ENCODE measurements at places on chromosomes 7 and 10.

- DNase-seq, result no peak
These were observed 130.6 kb upstream of the FAM20C start for GRCh38 chr7:61576-62360.

DNA sequence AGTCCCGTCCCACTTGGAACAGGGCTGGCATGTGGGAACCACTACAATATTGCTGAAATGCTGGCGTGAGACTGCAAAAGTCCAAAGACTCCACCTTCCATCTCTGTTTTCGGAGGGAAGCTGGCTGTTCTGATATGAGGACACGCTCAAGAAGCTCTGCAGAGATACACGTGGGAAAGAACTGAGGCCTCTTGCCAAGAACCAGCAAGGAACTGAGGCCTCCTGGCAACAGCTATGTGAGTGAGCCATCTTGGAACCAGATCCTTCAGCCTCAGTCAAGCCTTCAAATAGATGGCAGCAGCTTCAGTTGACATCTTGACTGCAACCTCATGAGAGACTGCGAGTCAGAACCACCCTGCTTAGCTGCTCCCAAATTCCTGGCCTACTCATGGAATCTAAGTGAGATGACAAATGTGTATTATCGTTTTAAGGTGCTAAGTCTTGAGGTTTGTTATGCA is 30.8 kb downstream of the SGMS1 start:
- DNase-seq, result no peak

GRCh38 chr7:108234971-108235450 is 104.8 kb upstream of the LAMB4 start:
- DNase-seq, result no peak

GRCh38 chr10:128865436-128866195 is 601.4 kb upstream of the MGMT start:
- DNase-seq, result no peak

GRCh38 chr10:36493516-36493880 is 631.9 kb upstream of the ANKRD30A start:
- peak; percentile 51 for DNase-seq

DNA sequence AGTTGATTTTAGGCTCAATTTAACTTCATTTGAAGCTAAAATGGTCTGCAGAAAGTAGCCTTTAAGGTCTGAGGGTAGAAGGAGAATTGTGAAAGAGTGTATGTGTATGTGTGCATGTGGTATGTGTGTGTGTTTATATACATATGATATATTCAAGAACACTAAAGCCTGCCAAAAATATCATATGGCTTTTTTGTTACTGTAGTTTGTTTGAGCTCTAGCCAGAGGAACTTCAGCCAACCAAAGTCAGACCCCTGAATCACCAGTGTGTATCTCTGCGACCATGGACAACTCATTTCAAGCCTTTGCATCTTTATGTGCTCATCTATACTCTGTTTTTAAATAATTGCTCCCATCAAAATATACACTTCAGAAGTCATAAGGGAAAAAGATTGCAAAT is 58.4 kb upstream of the HDAC9 start:
- DNase-seq, result no peak

DNA sequence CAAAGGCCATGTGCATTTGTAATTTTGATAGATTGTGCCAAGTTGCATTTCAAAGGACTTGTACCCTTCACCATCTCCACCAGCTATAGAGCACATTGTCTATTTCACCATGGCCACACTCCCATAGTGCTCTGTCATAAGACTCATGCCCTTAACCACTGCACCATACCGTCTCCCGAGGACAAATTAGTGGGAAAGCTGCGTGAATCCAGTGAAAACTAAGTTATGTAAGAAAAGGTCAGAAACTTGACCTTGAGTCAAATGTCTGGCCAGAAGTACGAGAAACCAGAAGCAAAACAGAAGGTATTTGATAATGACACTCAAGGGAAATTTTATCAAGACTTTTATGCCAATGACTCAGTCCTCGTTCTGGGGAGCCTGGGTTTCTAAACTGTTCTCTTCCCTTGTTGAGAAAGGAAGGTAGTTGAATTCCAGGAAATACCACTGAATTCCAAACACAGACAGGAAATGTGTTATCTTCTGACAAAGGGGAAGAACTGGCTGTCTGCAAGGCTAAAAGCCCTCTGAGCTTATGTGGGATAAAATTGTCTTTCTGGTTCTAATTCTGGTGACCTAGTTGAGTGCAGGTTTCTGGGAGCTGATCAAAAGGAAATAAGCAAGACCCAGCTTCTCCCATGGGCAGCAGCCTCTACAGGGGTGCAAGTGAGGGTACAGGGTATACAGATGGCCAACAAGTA is 49.7 kb downstream of the CDK1 start:
- peak; percentile 50 for DNase-seq

- no peak for DNase-seq
These were observed 219.3 kb upstream of the MKLN1 start for GRCh38 chr7:131108212-131108940.

DNA sequence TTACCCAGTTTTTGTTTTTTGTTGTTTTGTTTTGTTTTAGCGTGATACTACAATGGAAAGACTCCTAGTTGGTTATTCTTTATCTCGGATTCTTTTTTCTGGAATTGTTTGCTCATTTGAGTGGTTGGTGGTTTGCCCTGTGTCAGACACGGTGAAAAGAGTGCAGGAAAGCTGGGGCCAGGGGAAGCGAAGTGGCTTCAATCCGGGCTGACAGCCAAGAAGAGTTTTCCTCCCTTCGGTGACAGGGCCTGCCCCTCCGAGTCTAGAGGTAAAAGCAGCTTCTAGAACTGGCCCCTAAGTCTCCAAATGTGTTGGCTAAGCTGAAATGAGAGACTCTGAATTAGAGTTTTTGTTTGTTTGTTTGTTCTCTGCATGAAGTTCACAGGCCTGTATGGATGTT is 5.7 kb upstream of the AP5Z1 start:
- no peak for DNase-seq

DNA sequence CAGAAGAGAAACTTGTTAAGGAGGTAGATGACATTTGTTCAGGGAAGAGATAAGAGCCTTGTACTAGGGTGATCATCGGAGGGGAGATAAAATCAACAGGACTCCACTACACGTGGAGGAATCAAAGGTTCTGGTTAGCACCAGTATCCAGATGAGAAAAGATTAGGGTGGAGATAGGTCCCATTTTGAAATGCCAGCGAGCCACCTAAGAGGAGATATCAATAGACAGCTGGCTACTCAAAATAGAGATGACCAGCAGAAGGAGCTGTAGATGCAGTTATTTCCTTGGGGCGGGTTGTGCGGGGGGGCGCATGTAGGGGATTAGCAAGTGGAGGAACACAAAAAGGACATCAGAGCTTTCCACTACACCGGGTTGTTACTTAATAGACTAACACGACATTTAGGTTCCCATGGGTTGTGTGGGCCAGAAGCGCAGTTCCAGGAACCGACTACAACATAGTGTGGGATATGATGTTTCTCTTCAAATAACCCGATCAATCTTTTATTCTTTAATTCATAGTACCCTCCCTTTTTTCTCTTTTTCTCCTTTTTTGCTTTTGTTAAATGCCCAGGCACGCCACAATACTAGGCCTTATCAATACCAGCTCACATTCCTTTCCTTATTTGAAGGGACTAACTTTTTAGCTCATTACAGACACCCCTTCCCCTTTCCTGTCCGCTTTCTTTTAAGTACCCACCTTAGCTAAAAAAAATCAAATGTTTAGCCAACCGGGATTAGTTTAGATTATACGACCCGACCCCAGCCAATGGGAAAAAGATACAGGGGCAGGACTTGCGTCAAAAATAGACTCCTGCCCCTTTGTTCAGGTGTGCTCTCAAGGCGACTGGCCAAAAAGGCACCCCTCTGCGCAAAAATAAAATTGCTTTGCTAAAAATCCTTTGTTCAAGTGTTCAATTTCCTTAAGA is 2.0 kb upstream of the KIF11 start:
- peak; percentile 53 for DNase-seq

- DNase-seq, result peak; percentile 15
These were observed 30.7 kb upstream of the TRIL start for GRCh38 chr7:28988810-28989209.

DNA sequence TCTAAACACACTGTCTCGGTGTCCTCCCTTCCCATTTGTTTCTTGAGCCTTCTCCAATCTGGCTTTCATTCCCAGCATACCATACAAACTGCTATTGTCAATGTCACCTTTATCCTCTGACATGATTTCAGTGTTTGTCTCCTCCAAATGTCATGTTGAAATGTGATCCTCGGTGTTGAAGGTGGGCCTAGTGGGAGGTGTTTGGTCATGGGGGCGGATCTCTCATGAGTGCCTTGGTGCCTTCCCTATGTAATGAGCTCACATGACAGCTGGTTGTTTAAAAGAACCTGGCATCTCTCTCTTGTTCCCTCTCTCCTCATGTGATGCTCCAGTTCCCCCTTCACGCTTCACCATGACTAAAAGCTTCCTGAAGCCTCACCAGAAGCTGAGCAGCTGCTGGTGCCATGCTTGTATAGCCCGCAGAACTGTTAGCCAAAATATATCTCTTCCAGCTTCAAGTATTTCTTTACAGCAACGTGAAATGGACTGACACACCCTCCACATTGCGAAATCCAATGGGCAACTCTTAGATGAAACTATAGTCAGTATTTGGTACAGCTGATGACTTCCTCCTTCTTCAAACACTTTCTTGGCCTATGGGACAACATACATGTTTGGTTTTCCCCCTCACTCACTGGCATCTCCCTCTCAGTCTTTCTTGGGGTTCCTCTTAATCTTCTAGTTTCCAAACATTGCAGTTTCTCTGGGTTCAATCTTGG is 27.8 kb downstream of the RNLS start:
- no peak for DNase-seq

DNA sequence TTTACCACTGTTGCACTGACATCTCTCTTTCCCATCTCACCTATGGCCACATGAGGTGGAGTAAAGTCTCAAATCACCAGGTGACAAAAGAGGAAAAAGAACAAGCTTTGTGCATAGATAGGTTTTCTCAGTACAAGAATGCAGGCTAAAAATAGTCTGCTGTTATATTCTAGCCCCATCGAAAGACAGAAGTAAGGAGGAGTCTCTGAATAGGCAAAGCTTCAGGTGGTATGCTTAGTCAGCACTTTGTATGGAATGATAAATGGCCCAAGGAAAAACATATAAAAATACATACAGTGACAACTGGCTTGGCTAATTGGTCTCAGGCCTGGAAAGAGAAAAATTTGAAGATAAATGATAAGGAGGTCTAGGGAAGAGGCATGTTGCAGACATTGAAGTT is 39.6 kb upstream of the KCND2 start:
- no peak for DNase-seq

GRCh38 chr7:104328296-104328969 is at the start of gene LHFPL3:
Gene LHFPL3, plus strand, starts transcription at chr7:104328603.
- no peak for DNase-seq

- no peak for DNase-seq
These were observed 12.6 kb downstream of the ALOX5 start for GRCh38 chr10:45386657-45387056.

- no peak for DNase-seq
These were observed 160.2 kb downstream of the BICC1 start for GRCh38 chr10:58672845-58673244.

DNA sequence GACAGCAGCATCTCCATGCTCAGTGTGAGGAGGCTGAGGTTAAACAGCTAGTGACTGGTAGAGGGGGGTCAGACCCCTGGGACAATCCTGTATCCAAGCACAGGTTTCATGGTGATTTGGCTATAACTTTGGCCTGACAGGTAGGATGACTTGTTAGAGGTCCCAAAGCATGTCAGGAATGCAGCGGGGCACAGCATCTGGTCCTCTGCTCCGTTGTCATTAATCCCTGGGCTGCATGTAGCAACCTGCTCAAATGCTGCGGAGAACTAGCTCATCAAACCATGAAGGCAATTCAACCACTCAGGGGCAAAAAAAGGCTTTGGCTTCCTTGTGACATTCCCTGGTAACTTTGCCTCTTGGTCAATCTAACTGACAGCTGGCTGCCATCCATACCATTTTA is 26.8 kb downstream of the WNT2 start:
- DNase-seq, result no peak

- DNase-seq, result no peak
These were observed 49.8 kb downstream of the KLF6 start for GRCh38 chr10:3735175-3735574.

DNA sequence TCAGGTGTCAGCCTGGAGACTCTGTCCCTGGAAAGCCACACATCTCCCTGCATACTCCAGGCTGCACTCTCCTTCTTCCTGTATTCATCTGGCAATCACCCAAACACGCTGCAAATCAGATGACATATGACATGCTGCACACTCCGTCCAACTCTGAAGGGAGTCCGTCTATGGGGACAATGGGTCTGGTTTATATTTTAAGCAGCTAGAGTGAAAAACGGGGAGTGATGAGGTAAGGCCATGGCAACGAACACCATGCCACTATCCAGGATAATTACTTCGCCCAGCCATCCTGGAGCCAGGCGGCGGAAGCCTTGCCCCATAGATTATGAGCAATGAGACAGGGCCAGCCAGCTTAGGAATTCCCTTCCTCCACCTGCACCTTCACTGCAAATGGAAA is 140.1 kb downstream of the PLXNA4 start:
- no peak for DNase-seq

- DNase-seq, result no peak
These were observed 183.7 kb upstream of the ANK3 start for GRCh38 chr10:60573336-60573735.

DNA sequence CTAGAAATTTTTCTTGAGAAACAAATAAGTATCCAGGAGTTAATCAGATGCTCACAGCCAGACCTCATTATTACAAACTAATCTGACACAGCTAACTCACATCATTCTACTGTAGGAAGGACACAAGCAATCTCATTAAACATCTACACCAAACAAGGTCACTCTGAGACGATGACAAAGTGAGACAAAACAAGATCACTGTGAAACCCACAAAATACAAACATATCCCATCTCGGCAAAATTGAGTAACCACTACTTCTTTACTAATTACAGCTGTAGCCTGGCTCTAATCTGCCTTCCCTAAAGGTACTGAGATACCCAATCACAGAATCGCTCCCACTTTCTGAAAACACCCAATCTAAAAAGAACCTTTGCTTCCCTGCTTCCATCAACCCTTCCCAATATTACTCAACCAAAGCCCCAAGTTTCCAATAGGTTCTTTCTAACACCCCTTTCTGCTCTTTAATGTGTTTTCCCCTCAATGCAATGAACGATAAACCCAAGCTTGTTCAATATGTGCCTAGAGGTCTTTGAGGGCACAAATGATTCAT is 26.9 kb downstream of the CCDC6 start:
- no peak for DNase-seq

DNA sequence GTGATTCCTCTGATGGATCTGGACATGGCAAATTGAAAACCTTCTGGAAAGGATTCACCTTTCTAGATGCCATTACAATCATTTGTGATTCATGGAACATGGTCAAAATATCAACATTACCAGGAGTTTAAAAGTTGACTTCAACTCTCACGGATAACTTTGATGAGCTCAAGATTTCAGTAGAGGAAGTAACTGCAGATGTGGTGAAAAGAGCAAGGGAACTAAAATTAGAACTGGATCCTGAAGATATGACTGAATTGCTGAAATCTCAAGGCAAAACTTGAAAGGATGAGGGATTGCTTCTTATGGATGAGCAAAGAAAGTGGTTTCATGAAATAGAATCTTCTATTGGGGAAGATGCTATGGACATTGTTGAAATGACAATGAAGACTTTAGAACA is 293.6 kb downstream of the ARHGAP12 start:
- no peak for DNase-seq

GRCh38 chr10:71045204-71045809 is 156.9 kb upstream of the PCBD1 start:
- no peak for DNase-seq
